ENCODE measurements at places on chromosomes 6 and 20. TPM values are rescaled to one million over a fixed set of nuclear protein-coding genes. Genes with fewer than 3 reads are reported as not detected.

The C6orf141 gene
- total RNA-seq = 0.33 TPM

- H3K36me3 ChIP-seq = no peaks in the 10 kb centered on the region
- no peaks in the 10 kb centered on the region for H3K27me3 ChIP-seq
- no peak for DNase-seq
- no peaks in the 10 kb centered on the region for H3K4me1 ChIP-seq
Observed at GRCh38 chr6:74334722-74335121, 638.7 kb downstream of the CD109 start.

The RHAG gene
- not detected for total RNA-seq

The ADRM1 gene
- 136 TPM for total RNA-seq

- no peak overlapping the region for H3K4me3 ChIP-seq
- H3K4me1 ChIP-seq = no peaks in the 10 kb centered on the region
- no peak for DNase-seq
- no peaks in the 10 kb centered on the region for H3K27me3 ChIP-seq
- H3K36me3 ChIP-seq = no peaks in the 10 kb centered on the region
Observed at GRCh38 chr20:10848810-10849370, 175.1 kb upstream of the JAG1 start.

The OR2H2 gene
- not detected for total RNA-seq

DNA sequence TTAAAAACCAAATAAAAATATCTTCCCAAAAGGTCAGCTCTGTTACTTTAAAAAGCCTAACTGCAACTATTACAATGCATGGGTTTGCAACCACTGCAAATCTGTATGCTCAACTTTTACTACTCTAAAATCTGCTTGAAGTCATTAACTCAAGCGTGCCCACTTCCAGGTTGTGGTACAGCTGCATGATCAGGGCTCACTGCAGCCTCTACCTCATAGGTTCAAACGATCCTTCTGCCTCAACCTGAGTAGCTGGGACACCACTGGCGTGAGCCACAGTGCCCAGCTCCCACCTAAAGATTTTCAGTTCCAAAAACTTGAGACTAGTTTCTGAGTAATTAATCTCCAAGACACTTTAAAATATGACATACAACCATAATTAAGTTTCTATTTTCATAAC is 8.2 kb downstream of the DIDO1 start:
- no peaks in the 10 kb centered on the region for H3K27me3 ChIP-seq
- peaks cover 81% of the 10 kb centered on the region for H3K4me1 ChIP-seq
- DNase-seq = peak; percentile 67
- peak overlapping the region; percentile 90 for H3K27ac ChIP-seq
- peaks cover 25% of the 10 kb centered on the region for H3K36me3 ChIP-seq
